Regular cardiac myocyte (primary cell): ENCODE measurements at places on chromosomes 1 and 21. TPM values are rescaled to one million over a fixed set of nuclear protein-coding genes. Genes with fewer than 3 reads are reported as not detected.

The OR2L2 gene
- total RNA-seq: not detected in 2 replicates

The DONSON gene
- 15.2 and 24.2 TPM in 2 replicates for total RNA-seq

The ADAM15 gene
- 66.8 and 66.9 TPM in 2 replicates for total RNA-seq

The GALE gene
- total RNA-seq: 16.6 and 36.0 TPM in 2 replicates

The IFI44 gene
- total RNA-seq: 19.2 and 23.8 TPM in 2 replicates

The SPATA6 gene
- 2.1 and 4.8 TPM in 2 replicates for total RNA-seq

The HSPA6 gene
- 0.96 and 2.3 TPM in 2 replicates for total RNA-seq

The APOBEC4 gene
- not detected in 2 replicates for total RNA-seq

The CLDN8 gene
- not detected in 2 replicates for total RNA-seq

The FOXD2 gene
- under 0.01 TPM in 2 replicates for total RNA-seq

The FCRL6 gene
- total RNA-seq: not detected in 2 replicates

The B3GALT2 gene
- 1.7 and 2.1 TPM in 2 replicates for total RNA-seq

The CR1 gene
- not detected in 2 replicates for total RNA-seq

The PDC gene
- total RNA-seq: 0.38 TPM in 1 of 2 replicates, not detected in the other

The OXCT2 gene
- total RNA-seq: 0.96 and 1.7 TPM in 2 replicates

The HSD11B1 gene
- 0.77 and 6.8 TPM in 2 replicates for total RNA-seq

The UQCRHL gene
- 1.2 and 2.0 TPM in 2 replicates for total RNA-seq

The NGF gene
- 16.9 and 17.3 TPM in 2 replicates for total RNA-seq

The NEXN gene
- 11.6 and 12.5 TPM in 2 replicates for total RNA-seq

The LCE6A gene
- not detected in 2 replicates for total RNA-seq

The PRR9 gene
- not detected in 2 replicates for total RNA-seq

The HSD3B1 gene
- not detected in 2 replicates for total RNA-seq

The CGN gene
- total RNA-seq: under 0.01 and 0.19 TPM in 2 replicates

The SAMD13 gene
- total RNA-seq: 0.56 and 0.77 TPM in 2 replicates

The CLCA2 gene
- total RNA-seq: 0.38 and 1.7 TPM in 2 replicates

The AGBL4 gene
- not detected in 2 replicates for total RNA-seq

The TCHH gene
- total RNA-seq: under 0.01 TPM in 1 of 2 replicates, not detected in the other

The OR4F29 gene
- total RNA-seq: not detected in 2 replicates

The EPHB2 gene
- total RNA-seq: 1.2 and 2.3 TPM in 2 replicates

The TRIM67 gene
- total RNA-seq: under 0.01 TPM in 1 of 2 replicates, not detected in the other

The EMC1 gene
- total RNA-seq: 82.9 and 83.0 TPM in 2 replicates

The LAPTM5 gene
- total RNA-seq: 0.19 and 0.28 TPM in 2 replicates

The DISP1 gene
- 2.9 and 7.3 TPM in 2 replicates for total RNA-seq

The REN gene
- total RNA-seq: not detected in 2 replicates

The BRINP3 gene
- not detected in 2 replicates for total RNA-seq
